ENCODE measurements at places on chromosomes 1 and 21.
A peak's percentile ranks its signal among the peaks of the same experiment; 100 is the strongest.

GRCh38 chr1:150476754-150477153 is 10.5 kb upstream of the TARS2 start:
- DNase-seq: no peak

DNA sequence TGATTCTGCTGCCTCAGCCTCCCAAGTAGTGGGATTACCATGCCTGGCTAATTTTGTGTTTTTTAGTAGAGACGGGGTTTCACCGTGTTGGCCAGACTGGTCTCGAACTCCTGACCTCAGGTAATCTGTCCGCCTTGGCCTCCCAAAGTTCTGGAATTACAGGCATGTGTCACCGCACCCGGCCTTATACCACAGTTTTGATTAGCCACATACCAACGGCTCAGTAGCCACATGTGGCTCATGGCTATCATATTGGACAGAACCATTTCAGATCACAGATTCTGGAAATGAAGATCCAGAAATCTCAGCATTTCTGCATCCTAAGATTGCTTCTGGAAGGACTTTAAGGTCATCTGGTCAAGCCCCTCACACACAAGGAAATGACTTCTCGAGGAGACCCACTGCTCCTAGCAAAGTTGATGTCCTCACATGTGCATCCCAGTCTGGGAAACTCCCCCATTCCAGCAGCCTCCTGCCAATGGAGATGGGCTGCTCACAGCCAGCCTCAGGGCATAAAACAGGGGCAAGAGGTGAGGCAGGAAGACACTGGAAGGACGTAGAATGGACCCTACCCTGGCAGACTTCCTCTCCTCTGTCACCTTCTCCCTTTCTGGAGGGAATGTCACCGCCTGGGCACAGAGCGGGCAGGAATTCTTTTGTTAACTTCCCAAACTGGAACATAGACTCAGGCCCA is 17.5 kb upstream of the CITED4 start:
- no peak for DNase-seq

DNA sequence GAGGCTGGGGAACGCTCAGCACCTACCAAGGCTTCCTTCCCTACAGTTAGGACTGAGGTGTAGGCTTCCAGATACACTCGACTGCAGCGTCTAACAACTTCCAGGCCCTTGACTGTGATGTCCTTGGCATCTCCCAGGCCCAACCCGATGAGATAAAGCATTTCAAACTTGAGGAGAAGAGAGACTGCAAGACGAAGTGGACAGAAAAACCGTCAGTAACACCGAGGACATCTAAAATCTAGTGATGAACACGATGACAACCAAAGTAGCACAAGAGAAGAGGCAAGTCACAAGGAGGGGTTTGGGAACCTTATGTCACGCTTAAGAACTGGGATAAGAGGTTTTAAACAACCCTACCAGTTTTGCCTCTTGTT is 314 bp downstream of the DPH5 start:
- DNase-seq: no peak

- DNase-seq: no peak
Measured at GRCh38 chr1:12177999-12178441, 11.2 kb downstream of the TNFRSF1B start.

- no peak for DNase-seq
Measured at GRCh38 chr1:19460535-19461219, 24.7 kb downstream of the CAPZB start.

DNA sequence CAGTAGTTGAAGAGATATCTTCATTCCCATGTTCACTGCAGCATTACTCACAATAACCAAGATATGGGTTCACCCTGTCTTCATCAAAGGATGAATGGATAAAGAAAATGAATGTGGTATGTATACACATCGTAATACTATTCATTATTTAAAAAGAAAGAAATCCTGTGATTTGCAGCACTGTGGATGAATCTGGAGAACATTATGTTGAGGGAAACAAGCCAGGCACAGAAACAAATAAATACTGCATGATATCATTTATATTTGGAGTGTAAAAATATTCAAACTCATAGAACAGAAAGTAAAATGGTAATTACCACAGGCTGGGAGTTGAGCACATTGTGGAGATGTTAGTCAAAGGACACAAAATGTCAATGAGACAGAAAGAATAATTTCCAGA is 977.2 kb downstream of the AMY1C start:
- DNase-seq: no peak

DNA sequence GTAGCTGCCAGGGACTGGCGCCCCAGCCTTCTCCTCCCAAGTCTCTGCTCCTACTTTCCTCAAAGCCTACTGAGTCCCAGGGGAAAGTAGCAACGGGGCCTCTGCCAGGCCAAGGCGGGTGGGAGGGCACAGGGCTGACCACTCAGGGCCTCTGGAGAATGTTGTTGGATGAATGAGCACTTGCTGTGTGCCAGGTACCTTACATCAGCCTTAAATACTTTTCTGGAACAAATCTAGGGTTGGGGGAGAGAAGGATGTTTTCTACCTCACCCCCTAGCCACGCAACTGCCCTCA is 119.3 kb upstream of the ZBTB40 start:
- no peak for DNase-seq

- no peak for DNase-seq
Measured at GRCh38 chr1:179661018-179661417, 69.4 kb downstream of the TDRD5 start.

GRCh38 chr1:39404876-39405275 is 86.6 kb upstream of the BMP8A start:
- DNase-seq: no peak

DNA sequence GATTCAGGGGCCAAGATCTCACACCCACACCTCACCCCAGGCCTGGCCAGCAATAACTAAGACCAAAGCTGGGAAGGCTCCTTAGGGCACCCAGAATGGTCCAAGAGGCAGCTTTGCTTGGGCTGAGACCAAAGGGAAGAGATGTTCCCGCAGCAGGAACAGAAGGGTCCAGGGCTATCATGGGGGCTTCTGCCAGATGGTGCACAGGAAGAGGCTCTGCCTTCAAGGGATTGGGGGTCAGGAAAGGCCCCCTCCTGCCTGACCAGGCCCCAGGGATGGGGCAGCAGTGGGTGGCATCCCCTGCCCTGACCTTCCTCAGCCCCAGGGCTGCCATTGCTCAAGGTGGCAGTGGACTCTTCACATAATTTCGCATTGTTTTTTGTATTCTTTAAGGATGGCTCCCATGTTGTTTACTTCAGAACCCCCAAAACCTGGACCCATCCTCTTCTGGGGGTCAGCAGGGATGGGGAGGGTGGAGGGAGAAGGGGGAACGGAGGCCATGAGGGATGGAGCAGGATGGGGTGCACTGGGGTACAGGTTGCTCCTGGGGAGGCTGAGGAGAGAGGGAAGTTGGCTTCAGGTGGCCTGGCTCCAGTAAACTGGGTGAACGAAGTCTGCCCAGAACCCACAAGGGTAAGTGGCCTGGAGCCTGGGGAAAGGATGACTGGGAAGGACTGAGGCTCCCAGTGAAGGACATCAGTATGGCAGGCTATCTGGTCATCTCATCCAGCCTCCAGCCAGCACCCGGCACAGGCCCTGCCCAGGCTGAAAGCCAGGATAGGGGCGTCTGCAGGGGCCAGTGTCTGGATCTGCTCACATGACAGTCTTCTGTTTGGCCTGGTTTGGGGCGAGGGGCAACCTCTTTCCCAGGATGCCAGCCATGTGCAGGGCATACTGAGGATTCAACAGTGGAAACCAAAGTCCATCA is 2.6 kb upstream of the NADK start:
- no peak for DNase-seq

DNA sequence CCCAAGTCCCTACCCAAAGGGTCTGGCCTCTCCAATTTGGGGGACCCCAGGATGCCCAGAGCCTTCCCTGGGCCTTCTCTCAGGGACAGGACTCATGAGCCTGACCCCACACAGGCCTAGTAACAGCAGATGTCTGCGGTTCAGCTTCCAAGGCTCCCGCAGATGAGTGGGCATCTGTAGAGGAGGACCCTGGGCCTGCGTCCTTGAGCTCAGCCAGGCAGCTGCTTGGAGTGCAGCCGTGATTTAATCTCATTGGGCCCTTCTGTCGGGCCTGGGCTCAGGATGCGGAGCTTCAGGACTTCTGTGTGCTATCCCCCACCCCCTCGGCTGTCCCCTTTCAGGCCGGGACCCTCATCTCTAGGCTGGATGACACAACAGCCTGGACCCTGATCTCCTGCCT is 35.4 kb downstream of the IGSF21 start:
- DNase-seq: no peak

GRCh38 chr1:90948301-90948700 is 73.5 kb downstream of the ZNF644 start:
- no peak for DNase-seq

- DNase-seq: peak; percentile 54
Measured at GRCh38 chr1:119675349-119676345, 27.6 kb upstream of the ZNF697 start.

GRCh38 chr1:224747578-224747977 is 131.5 kb downstream of the CNIH3 start:
- no peak for DNase-seq

- DNase-seq: no peak
Measured at GRCh38 chr21:38590449-38591217, 92.4 kb upstream of the ERG start.

- no peak for DNase-seq
Measured at GRCh38 chr1:208717525-208717924, 473.3 kb upstream of the PLXNA2 start.

DNA sequence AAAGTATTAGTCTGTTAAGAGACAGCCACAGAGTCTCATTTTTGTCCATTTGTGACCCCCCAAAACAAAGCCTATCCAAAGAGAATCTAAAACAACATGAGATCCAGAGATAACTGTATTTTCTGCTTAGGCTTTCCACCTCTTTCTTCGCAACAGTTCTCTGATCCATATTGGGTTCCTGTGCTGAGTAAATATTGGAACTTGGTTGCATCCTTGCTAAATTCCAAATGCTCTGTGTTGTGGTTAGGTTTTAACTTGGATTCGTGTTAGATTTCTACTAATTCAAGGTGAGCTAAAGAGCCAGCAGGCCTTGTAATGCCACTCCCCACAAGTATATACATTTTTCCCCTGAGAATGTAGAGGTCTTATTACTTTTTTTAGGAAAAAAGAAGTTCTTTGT is 29.2 kb downstream of the FMO1 start:
- DNase-seq: no peak

- no peak for DNase-seq
Measured at GRCh38 chr1:27666791-27667254, 5.2 kb downstream of the IFI6 start.

DNA sequence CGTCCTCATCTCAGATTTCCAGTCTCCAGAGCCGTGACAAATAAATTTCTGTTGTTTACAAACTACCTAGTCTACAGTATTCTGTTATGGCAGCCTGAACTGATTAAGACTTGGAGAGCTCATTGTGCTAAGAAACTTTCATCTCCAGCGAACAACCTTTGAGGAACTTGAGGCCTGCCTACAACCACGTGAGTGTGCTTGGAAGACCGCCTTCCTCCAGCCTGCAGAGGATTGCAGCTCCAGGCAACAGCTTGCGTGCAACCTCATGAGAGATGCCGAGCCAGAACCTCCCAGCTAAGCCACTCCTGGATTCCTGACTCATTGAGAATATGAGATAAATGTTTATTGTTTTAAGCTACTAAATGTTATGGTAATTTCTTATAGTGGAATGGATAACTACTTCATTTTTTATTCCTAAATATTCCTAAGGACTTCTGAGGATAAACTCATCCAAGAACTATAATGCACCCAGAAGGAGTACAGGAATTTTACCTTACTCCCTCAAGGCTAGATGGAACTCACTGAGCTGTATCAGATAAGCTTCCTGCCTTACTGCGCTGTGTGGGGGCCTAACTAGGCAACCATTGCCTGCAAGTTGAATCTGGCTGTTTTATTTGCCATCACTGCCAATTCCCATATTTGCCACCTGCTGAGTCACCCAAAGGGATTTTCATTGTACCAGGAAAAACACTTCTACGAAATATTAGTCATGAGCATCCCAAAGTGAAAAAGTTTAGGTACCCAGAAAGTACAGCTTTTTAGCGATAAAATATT is 17.6 kb downstream of the FAM177B start:
- no peak for DNase-seq

DNA sequence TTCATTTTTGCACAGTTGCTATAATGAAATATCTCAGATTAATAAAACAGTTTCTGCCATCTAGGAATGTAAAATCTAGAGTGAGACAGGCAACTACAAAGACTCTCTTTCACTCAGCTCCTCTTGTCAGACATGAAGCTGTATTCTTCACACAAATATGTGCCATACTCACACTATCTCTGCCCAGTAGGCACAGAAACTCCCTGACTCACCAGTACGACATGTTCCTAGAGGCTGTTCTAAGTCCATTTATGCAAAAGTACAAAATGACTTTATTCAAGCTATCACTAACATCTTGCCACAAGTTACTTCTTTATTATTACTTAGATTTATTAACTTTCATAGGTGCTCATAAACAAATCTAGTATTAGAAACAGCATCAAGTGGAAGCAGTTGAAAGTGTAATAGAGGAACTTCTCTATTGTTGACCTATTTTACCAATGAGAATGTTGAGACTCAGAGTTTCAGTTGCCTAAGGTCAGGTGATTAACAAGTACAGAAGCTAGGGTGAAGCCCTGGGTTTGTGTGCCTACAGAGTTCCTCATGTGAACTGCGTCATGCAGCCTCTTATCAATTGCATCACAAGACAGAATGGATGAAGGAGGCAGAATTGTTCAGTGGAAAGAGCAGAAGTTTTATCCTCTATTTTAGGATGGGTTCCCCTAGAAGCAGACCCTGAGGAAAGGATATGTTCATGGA is 98.9 kb downstream of the RGS2 start:
- DNase-seq: no peak

DNA sequence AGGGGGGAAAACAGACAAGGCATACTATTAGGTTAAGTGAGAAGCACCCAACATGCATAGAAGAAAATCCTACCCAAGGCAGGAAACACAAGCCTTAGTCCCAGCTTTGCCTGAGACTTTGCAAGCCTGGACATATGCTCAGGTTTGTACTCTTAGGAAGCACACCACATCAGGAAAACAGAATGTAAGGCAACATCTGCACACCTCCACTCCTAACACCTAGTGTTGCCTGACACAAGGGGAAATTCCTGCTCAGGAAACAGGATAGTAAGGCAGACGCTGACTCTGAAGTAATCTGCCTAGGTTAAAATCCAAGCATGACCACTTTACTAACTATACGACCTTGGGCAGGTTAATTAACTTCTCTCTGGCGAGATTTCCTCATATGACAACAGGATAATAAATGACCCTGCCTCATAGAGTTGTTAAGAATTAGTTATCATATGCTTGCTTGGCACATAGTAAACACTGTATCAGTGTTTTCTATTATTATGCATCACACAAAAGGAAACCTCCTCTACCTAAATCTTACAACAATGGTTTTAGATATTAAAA is 119.8 kb downstream of the ZZZ3 start:
- DNase-seq: no peak

- no peak for DNase-seq
Measured at GRCh38 chr1:116950517-116951199, 40.9 kb downstream of the PTGFRN start.

DNA sequence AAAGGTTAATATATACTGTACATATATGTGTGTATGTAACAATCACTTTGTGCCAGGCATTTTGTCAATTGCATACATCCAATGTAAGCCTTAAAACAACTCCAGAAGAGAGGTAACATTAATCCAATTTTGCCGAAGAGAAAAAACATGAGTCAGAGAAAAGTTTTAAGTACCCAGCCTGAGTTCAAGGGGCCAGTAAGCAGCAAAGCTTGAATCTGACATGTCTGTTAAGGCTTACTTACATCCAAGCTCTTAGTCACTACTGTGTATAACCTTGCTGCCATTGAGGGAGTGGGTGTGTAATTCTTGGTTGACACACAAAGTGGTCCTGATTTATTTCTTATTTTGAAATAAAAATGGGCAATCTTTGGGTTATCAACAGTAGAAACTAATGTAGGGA is 360.4 kb upstream of the LYPLAL1 start:
- no peak for DNase-seq

- DNase-seq: peak; percentile 56
Measured at GRCh38 chr1:112501810-112502641, 6.7 kb upstream of the WNT2B start.

- DNase-seq: no peak
Measured at GRCh38 chr21:31872452-31873274, at the start of gene HUNK. HUNK (plus strand) TSS chr21:31873020; CDS start chr21:31873675, 655 bp downstream.
